ENCODE measurements at places on chromosomes 1 and 21.

GRCh38 chr1:25050165-25050564, 120.1 kb upstream of the RUNX3 start:
- no peak for DNase-seq

DNA sequence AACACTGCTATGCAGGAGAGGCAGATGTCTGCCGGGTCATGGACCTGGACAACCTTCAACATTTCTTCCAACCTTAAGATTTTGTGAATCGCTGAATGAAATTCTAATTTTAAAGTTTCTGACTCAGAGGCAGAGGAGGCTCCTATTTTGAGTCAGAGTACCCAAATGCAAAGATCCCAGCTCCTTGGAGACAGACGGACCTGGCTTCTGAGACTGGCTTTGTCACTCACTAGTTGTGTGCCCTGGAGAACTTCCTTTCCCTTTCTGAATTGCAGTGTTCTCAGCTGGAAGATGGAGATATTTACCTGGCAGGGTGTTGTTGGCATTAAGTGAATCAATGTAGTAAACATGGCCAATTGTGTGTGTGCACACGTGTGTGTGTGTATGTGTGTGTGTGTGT, 51.9 kb downstream of the IER5 start:
- no peak for DNase-seq

GRCh38 chr1:241736387-241736786, 84.3 kb downstream of the WDR64 start:
- DNase-seq, result no peak

GRCh38 chr1:57772580-57773195, 348.8 kb upstream of the DAB1 start:
- DNase-seq, result no peak

- no peak for DNase-seq
These were observed 10.3 kb downstream of the AGO1 start for GRCh38 chr1:35893051-35893879.

DNA sequence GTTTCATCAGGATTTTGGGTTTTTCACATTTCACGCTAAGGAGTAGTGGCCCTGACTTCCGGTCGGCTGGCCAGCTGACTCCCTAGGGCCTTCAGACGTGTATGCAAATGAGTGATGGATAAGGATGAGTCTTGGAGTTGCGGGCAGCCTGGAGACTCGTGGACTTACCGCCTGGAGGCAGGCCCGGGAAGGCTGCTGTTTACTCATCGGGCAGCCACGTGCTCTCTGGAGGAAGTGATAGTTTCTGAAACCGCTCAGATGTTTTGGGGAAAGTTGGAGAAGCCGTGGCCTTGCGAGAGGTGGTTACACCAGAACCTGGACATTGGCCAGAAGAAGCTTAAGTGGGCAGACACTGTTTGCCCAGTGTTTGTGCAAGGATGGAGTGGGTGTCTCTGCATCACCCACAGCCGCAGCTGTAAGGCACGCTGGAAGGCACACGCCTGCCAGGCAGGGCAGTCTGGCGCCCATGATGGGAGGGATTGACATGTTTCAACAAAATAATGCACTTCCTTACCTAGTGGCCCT, 23.1 kb upstream of the TNFRSF1B start:
- no peak for DNase-seq
